NCI-H2171 (cell line): ENCODE measurements at places on chromosomes 1 and 21.
A peak's percentile ranks its signal among the peaks of the same experiment; 100 is the strongest.

GRCh38 chr1:45260244-45260643, 53.8 kb upstream of the ZSWIM5 start:
- no peak for DNase-seq

DNA sequence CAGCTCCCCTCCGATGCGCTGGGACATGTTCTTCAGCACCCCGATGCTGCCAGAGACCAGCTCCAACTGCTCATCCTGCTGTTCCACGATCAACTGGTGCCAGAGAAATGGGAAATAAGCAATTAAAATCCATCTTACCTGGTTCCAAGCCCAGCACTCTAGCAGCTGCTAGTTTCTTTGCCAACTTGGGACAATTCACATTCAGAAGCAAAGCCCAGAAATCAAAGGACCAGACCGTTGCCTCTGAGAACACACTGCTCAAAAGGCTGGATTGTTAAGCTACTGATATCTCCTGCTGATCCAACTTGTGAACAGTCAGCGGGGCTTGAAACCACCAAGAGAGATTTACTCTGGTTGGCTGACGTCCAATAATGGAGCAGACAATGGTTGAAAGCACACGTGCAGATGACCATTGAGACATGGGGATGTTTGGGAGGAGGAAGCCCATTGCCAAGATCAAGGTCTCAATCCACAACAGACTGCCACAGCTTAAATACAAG, 34.4 kb downstream of the STX6 start:
- no peak for DNase-seq

GRCh38 chr1:97632075-97632474, 288.8 kb downstream of the DPYD start:
- peak; percentile 16 for DNase-seq

DNA sequence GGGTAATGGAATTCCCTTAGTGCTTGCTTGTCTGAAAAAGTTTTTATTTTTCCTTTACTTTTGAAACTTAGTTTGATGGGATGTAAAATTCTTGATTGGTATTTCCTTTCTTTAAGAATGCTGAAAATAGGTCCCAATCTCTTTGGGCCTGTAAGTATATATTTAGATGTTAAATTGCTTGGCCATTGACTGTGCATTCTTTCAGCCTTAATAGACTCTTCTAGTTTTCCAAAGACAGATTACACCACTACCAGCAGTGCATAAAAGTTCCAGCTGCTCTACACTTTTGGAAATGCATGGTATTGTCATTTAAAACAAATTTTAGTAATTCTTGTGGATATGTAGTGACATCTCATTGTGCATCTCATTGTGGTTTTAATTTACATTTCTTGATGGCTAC, 464.8 kb upstream of the USP24 start:
- DNase-seq, result no peak

DNA sequence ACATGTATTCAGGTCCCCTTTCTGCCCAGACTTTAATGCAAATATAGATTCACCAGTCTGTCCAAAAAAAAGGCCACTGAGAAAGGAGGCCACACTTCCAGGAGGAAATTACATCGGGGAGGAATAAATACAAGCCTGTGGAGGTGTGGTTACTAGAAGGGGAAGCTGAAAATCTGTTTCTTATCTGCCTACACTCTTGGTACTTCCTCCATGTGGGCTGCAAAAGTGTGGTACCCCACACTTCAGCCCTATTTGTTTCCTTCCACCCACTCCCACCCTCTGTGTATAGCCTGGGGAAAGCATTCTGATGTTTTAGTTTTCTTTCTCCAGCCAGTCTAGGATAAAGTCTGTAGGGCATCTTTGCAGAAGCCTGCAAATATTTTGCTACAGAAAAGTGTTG, 38.4 kb downstream of the UTP25 start:
- no peak for DNase-seq

- DNase-seq, result no peak
Measured at GRCh38 chr21:39350094-39351005, 1.5 kb upstream of the HMGN1 start.

GRCh38 chr1:43704838-43705237, 2.5 kb upstream of the ST3GAL3 start:
- DNase-seq, result no peak

- no peak for DNase-seq
Measured at GRCh38 chr1:184031409-184032107, 6.0 kb downstream of the COLGALT2 start.

- DNase-seq, result no peak
Measured at GRCh38 chr1:91161166-91161565, 139.3 kb upstream of the ZNF644 start.

- no peak for DNase-seq
Measured at GRCh38 chr1:202046748-202047708, 36.6 kb downstream of the ELF3 start.

DNA sequence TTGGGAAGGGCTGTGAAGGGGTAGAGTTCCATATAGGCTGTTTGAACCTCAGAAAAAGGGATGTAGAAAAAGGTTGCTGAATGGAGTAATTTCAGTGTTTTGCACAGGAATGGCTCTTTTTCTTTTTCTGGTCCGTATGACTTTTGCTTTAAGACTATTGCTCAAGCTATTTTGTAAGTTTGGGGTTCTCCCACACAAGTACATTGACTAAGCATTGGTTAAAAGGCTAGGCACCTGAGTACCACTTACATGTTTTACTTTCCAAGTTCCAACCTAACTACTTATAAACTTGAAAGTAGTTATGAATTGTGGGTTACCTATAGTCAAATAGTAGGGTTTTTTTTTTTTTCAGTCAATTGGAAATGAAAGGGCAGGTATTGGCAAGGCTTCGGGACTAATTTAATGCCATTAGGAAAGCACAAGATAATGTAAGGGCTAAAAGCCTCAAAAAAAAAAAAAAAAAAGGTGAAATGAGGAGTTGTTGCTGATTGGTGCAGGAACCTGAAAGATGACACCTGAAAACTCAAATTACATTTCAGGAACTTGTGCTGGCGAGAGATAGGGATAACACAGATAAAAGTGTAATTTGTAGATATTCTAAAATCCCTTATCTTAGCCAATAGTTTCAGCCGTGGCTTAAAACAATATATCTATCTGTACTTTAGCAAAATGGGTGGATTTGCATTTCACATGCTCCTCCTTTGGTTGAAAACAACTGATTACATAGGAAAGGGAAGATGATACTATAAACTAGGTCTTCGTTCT, 209.5 kb downstream of the RPS6KC1 start:
- peak; percentile 27 for DNase-seq

- no peak for DNase-seq
Measured at GRCh38 chr1:164716992-164717703, 158.2 kb downstream of the PBX1 start.

DNA sequence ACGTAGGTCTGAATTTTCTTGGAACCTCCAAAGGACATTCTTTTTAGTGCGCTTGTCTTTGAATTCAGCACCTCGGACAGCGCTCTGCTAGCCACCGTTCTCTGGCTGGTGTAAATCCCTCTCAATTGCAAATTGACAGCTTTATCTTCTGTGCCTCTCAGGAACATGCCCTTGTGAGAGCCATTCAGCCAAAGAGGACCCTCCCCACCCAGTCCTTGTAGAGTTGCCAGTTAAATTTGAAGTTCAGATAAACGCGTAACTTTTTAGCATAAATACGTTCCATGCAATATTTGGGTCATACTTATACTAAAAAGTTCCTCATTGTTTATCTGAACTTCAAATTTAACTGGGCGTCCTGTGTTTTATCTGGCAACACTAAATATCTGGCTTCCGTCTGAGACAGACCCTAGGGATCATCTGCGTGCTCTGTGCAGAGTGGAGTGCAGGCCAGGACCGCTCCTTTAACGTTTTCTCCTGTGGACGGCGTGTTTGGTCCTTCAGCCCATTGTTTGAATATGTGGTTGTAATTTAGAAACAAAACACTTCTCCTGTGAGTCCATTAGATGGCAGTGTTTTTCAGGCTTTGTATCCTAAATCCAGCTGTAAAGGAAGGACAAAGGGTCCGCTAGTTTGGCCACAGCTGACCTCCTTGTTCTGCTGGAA, 7.0 kb downstream of the KCNAB2 start:
- peak; percentile 13 for DNase-seq

DNA sequence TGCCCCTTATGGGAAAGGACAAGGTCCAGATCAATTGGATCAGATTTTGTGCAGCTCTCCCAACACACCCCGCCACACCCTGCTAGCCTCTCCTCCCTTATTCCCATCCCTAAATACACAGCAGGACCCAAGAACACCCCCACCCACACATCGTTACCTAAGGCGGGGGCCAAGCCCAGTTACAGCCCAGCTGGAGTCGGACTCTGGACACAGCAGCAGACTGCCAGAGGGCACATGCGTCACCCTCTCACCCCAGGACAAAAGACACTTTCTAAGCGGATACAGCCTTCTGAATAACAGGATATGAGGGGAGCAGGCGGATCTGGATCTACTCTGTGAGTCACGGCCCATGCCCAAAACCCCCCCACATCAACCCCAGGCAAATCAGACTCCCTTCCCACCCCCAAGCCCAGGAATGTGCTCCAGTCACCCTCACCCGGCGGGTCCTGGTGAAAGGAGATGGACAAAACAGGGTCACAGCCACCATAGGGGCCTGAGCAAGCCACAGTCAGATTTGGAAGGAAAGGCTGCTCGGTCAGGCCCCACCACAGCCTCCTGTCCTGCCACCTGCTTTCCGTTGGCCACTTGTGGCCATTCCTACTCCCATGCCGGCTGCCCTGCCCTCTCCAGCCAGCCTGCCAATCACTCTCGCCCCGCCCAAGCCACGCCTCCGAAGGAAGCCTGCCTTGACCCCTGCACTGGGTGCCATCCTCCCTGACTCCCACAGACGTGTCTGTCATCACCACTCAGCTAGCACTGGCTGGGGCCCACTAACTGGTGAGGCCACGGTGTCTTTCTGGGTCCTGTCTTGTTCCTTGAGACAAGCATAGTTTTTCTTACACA, 4.0 kb downstream of the S100A16 start:
- no peak for DNase-seq

DNA sequence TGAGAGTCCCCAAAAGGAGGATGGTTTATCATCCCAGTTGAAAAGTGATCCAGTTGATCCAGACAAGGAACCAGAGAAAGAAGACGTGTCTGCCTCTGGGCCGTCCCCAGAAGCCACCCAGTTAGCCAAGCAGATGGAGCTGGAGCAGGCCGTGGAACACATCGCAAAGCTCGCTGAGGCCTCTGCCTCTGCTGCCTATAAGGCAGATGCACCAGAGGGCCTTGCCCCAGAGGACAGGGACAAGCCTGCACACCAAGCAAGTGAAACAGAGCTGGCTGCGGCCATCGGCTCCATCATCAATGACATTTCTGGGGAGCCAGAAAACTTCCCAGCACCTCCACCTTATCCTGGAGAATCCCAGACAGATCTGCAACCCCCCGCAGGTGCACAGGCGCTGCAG, 43.3 kb downstream of the ZBTB17 start:
- DNase-seq, result no peak

DNA sequence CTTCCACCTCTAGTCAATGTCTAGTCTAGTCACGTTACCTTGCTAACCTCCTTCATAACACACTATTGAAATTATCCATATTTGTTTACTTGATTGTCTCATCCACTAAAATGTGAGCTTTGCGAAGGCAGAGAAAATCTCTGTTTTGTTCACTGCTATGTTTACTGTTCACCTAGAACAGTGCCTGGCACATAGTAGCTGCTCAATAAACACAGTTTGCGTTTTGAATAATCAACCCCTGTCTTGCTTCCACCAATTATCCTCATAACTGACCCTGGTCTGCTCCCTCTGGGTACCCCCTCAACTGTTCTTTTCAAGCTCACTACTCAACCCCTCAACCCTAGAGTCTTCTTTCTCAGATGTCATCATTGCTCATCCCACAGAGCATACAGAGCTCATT, 36.5 kb upstream of the NGF start:
- DNase-seq, result no peak
